A673 (cell line): ENCODE measurements at places on chromosomes 13 and 19. TPM values are rescaled to one million over a fixed set of nuclear protein-coding genes. Genes with fewer than 3 reads are reported as not detected.

PBX4 gene
- total RNA-seq, result 3.1 and 4.6 TPM in 2 replicates

CGB7 gene
- not detected in 2 replicates for total RNA-seq

SLC7A10 gene
- total RNA-seq, result 0.17 and 0.28 TPM in 2 replicates

GJA3 gene
- 0.43 and 0.48 TPM in 2 replicates for total RNA-seq

PSG2 gene
- not detected in 2 replicates for total RNA-seq

EPS8L1 gene
- 7.7 and 10.2 TPM in 2 replicates for total RNA-seq

SELENOV gene
- total RNA-seq, result not detected in 2 replicates

RFPL4AL1 gene
- total RNA-seq, result not detected in 2 replicates

ZNF227 gene
- total RNA-seq, result 31.6 and 34.3 TPM in 2 replicates

CEACAM16 gene
- not detected in 2 replicates for total RNA-seq

TJP3 gene
- 0.63 TPM in 1 of 2 replicates, not detected in the other for total RNA-seq

ONECUT3 gene
- total RNA-seq, result not detected in 2 replicates

DNA sequence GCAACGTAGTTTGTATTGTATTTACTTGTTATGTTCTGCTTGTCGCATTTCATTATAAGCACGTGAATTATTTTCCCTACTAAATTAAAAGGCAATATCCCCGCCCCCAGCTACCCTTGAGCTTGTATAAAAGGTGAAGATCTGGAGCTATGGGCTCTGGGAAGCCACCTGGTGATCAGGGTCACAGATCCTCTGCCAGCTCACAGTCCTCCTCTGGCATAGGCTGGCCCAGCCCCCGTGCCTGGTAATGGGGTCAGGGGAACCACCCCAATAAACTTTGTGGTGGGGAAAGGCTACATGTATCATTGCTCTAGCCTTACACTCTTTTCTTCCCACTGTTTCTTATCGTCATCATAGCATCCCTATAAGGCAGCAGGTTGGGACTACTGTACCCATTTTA, 190.2 kb upstream of the TSHZ3 start:
- no peak for DNase-seq

- no peak for DNase-seq
Observed at GRCh38 chr13:31793246-31793645, 53.9 kb downstream of the RXFP2 start.

GRCh38 chr13:110298505-110299282, 8.3 kb downstream of the COL4A1 start:
- DNase-seq, result no peak

DNA sequence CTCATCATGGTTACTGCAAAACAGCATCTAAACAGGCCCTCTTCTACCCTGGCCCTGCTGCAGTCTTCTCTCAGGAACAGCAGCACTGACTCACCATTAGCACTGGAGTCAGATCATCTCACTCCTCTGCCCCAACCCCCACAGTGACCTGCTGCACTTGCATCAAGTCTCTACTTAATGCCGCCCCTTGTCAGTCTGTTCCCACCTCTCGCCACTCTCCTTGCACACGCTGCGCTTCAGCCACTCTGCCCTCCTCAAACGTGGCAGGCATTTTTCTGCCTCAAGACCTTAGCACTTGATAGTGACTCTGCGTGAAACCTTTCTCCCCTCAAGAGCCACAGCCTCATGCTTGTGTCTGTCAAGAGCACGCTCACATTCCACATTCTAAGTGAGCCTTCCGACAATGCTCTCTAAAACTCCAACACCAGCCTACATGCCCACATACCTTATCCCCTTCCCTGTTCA, 22.1 kb downstream of the MIPEP start:
- DNase-seq, result no peak

- DNase-seq, result no peak
Observed at GRCh38 chr13:113958373-113958772, 15.5 kb downstream of the C13orf46 start.

- no peak for DNase-seq
Observed at GRCh38 chr13:114142137-114142550, 9.7 kb upstream of the RASA3 start.

DNA sequence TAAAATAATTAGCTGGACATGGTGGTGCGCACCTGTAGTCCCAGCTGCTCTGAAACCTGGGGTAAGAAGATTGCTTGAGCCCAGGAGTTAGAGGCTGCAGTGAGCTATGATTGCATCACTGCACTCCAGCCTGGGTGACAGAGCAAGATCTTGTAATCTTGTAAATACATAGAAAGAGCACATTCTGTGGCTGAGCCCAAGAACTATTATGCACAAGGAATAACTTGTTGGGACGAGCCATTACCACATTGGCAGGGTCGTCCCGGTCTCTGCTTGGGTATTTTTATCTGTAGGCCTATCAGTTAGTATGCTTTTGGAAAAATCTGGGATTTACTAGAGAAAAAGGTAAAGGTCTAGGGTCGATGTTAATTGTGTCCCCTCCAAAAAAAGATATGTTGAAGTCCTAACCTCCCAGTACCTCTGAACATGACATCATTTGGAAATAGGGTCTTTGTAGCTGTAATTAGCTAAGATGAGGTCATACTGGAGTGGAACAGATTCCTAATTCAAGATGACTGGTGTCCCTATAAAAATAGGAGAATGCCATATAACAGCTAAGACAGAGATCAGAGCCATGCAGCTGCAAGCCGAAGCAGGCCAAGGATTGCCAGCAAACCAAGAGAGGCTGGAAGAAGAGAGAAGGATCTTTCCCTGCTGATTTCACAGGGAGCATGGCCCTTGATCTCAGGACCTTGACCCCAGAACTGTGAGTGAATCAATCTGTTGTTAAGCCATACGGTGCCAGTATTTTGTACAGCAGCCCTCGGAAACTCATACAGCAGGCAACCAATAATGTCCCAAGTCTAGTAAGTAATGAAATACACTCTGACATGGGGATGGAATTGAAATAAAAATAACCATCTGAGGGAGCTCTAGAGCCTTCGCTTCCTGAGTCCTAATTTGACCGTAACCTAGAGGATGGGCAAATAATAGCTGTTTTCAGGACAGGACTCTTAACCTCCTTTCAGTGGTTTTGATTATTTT, 77.0 kb downstream of the TM9SF2 start:
- DNase-seq, result peak; percentile 17

DNA sequence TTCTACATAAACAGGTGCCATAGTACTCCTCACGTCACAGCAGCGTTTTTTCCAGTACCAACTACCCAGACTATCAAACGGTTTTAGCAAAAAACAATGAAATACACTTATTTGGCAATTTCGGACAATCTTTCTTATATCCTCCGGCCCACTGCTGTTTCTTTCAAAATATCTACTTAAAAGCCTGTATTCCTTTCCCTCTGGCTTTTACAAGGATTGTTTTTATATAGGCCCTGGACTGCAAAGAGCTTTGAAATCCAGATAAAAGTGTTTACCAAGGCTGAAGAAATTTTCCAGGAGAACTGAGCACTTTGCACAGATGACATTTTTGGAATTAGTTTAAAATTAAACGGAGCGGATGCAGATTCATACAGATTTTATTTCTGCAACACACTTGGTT, 255.9 kb upstream of the STARD13 start:
- no peak for DNase-seq

GRCh38 chr13:103878891-103879605, 812.8 kb upstream of the SLC10A2 start:
- DNase-seq, result no peak

- no peak for DNase-seq
Observed at GRCh38 chr19:29170554-29170953, 42.4 kb downstream of the UQCRFS1 start.

GRCh38 chr13:113060557-113061270, 44.9 kb upstream of the F7 start:
- DNase-seq, result no peak

DNA sequence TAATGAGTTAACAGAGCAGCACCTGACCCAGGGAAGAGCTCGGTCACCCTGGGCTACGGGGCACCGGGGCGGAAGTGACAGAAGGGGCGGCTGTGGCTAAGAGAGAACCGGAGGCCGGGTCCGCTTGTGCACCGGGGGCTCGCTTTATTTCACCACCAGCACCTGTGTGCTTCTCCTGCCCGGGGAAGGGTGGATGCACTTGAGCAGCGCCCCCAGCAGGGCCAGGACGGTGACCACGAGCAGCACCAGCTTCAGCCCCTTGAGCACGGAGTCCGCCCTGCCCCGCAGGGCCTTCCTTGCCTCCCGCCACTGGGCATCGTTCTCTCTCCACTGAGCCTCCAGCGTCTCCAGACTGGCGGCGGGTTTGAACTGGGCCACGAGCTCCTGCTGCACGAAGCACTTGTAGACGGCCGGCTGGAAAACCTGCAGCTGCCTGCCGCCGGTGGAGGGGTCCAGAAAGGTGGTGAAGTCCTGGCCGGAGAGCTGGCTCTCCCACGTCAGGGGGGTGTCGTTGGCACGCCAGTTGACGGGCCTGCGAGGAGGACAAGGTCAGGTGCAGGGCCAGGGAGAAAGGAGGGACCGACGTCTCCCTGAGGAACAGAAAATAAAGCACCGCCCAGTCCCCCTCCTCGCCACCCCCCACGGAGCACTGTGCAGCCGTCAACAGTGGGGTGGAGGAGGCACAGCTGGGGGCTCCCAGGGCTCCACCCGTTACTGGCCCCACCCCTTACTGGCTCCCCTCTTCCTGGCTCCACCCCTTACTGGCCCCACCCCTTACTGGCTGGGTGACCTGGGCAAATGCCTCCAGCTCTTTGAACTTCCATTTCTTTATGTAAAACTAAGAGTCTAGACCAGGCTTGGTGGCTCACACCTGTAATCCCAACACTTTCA, 3.6 kb downstream of the FAM187B start:
- DNase-seq, result no peak

DNA sequence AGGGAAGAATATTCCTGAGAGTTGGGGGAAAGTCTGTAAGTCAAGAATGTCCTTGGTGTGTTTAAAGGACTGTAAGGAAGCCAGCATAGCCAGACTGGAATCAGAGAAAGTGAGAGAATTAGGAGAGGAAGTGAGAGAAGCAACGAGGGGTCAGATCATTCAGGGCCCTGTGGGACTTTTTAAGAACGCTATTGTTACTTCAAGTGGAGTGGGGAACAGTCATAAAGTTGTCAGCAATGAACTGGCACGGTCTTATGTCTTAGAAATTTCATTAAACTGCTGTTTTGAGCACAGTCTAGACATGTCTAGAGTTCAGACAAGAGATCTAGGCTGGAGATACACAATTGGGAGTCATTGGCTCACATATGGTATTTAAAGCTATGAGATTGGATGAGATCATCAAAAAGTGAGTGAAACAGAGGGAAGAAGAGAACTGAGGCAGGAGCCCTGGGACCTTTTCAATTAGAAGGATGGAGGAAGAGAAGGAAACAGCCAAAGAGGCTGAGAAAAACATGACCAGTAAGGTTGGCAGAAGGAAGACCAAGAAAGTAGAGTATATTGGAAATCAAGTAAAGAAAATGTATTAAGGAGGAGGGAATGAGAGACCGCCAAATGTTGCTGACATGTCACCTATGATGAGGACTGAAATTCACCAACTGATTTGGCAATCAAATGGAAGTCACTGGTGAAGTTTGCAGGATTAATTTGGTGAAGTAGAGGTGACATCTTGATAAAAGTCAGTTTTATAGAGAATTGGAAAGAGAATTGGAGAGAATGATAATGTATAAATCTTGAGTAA, 263.5 kb downstream of the GPC5 start:
- no peak for DNase-seq

DNA sequence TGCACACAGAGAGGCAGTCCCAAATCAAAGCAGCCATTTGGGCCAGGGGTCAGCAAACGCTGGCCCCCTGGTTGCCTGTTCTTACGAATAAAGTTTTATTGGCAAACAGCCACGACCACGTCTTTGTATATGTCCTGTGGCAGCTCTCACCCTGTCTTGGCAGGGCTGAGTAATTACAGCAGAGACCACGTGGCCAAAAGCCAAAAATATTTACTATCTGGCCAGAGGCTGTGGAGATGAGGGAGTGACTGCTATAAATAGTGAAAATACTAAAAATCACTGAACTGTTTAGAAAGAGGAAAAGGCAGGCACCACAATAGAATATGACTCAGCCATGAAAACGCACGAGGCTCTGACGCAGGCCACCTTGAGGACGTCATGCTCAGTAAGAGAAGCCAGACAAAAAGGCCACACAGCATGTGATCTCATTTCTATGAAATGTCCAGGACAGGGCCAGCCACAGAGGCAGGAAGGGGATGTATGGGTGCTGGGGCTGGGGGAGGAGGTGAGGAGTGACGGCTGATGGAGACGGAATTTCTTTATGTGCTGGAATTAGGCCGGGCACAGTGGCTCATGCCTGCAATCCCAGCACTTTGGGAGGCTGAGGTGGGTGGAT, 29.4 kb downstream of the SMIM24 start:
- DNase-seq, result peak; percentile 67

DNA sequence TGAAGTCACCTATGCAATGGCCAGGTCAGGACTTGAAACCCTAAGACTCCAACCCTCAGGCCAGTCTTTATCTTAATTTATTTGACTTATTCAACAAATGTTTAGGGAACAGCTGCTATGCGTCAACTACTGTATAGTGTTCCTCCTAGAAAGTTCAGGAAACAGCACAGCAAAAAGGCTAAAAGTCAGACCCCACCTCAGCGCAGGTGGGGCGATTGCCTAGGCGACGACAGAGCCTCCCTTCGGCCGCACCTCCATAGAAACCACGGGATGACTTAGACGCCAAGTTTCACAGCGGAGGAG, 502 bp downstream of the VRK3 start:
- DNase-seq, result peak; percentile 9

GRCh38 chr19:7602935-7603497, 7.4 kb downstream of the CAMSAP3 start:
- no peak for DNase-seq

GRCh38 chr19:3357271-3357991, 9.0 kb upstream of the NFIC start:
- no peak for DNase-seq
